ENCODE measurements at places on chromosomes 7 and 10.

DNA sequence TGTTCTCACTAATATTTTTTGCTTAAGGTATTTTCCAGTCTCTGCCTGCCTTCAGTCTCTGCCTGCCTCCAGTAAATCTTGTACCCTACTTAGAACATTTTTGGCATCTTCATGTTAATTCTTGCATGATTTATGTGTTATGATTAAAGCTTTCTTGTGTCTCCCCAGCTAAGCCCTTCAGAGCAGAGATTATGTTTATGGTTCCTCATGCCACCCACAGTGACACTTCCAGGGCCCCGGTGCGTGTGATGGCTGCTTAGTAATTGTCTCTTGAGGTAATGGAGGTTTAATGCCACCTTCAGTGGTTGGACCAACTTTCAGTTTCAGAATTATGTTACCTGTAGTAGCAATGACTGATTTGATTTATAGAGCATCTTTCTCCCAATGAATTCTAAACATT is 70.6 kb upstream of the MET start:
- no peak for DNase-seq

DNA sequence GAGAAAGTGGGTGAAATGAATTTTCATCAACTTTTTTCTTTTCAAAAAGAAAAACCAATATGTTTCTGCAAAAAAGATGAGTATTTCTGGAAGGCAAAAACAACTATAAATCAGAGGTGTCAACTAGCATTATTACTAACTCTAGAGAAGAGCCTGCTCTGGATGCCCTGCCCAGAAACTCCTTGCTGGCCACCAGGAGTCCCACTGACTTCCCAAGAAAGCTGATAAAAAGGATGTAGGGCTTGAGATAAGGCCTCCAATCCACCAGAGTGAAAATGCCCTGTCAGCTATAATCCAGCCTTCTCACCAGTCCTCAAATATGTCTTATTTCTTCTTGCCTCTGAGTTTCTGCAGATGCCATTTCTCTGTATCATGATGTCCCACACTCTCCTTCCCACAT is 16.7 kb upstream of the FZD1 start:
- DNase-seq = no peak

DNA sequence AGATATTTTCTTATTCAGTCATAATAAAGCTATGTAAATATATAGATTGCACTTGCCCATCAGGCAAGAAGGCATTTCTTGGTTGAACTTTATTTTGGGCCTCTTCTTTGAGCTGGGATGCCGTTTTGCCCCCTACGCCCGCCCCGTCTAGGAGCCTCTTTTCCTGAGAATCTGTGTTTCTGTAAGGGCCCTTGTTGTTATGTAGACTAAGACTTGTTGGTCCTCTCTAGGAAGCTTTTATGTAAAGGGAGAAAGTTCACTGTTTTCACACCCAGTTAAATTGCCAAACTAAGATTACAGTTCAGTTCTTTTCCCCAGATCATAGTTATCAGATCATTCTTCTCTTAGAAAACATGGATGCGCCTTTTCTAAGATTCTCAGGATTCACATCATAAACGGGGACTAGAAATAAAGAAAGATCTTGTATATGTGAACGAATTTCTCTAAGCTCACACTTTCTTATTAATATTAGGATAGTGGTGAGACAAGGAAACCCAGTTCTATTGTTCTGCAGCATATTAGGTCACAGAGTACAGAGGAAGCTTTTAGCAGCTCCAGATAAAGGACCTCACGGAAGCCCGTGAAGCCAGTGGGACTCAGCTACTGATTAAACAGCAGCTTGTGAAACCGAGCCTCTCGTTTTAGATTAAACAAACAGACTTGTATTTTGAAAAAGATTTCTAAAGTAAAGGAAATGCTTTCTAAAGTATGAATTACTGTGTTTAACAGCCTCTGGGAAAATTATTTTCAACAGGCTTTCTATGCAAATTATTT is 3.8 kb downstream of the LMTK2 start:
- no peak for DNase-seq

GRCh38 chr7:119964065-119964464 is 308.9 kb upstream of the KCND2 start:
- DNase-seq = no peak

DNA sequence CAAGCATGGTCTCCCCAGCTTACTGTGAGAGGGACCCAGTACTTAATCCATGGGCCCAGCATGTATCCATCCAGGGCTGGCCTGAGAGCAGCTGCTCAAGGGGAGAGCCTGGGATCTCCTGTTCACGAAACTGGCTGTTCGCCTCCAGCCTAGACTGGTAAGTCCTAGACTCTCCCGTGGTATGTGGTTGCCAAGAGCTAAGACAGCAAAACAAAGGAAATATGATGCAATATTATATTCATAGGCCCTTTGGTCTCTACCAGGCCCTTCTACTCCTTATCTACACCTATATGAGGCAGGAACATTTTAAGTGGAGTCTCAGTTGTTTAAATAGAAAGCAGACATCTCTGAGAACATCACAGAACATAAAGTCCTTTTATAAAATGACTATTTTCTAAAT is 28.9 kb upstream of the STK17A start:
- DNase-seq = no peak
